Effector CD4-positive, alpha-beta T cell (primary cell): ENCODE measurements at places on chromosomes 11 and 22.

DNA sequence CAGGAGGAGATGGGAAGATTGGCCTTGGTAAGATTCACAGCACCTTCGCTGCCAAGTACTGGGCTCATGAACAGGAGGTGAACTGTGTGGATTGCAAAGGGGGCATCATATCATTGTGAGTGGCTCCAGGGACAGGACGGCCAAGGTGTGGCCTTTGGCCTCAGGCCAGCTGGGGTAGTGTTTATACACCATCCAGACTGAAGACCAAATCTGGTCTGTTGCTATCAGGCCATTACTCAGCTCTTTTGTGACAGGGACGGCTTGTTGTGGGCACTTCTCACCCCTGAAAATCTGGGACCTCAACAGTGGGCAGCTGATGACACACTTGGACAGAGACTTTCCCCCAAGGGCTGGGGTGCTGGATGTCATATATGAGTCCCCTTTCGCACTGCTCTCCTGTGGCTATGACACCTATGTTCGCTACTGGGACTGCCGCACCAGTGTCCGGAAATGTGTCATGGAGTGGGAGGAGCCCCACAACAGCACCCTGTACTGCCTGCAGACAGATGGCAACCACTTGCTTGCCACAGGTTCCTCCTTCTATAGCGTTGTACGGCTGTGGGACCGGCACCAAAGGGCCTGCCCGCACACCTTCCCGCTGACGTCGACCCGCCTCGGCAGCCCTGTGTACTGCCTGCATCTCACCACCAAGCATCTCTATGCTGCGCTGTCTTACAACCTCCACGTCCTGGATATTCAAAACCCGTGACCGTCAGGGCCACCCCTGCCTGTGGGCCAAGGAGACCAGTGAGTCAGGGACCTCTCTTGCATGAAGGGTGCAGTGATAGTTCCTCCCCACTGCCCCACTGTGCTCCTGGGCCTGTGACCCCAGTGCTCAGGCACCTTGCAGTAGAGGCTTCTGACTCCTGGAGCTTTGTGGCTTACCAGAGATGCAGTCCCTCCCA is 83.6 kb downstream of the BCR start:
- DNase-seq: peak; percentile 13

- DNase-seq: no peak
These were observed 30.5 kb downstream of the RRM1 start for GRCh38 chr11:4125141-4125540.

DNA sequence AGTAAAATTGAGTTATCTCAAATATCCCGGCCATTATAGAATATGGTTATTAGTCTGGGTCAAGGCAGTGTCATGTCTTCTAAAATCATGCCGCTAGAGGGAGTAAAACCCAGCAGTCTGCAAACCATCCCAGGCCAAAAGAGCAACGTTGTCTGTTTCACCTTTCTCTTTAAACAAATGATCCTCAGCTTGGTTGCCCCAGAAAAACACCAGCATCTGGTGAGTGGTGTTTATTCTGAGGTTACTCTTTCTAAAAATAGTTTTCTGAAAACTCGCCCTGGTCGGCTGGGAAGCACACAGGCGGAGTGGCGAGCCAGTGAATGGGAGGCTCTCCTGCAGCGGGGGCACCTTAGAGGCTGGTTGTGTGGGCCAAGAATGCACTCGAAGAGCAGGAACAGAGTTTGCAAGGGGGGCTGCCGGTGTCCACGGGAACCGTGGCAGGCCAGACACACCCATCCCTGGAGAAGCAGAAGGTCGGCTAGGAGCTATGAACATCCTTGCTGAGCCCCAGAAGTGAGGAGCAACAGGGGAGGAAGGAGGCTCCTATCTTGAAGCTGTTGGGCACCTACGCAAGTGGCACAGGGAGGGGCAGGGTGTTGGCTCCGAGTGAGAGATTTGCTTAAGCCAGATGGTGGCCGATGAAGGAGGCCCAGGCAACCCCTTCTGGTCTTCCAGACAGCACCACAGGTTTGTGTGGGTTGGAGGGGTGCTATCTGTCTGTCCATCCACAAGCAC is 297.1 kb downstream of the ETS1 start:
- peak; percentile 67 for DNase-seq

GRCh38 chr22:43910178-43910695 is 13.4 kb upstream of the PNPLA3 start:
- no peak for DNase-seq

- no peak for DNase-seq
These were observed 142.0 kb downstream of the BRD1 start for GRCh38 chr22:49685686-49686085.

- DNase-seq: no peak
These were observed 56.4 kb upstream of the CTTN start for GRCh38 chr11:70341881-70342429.

DNA sequence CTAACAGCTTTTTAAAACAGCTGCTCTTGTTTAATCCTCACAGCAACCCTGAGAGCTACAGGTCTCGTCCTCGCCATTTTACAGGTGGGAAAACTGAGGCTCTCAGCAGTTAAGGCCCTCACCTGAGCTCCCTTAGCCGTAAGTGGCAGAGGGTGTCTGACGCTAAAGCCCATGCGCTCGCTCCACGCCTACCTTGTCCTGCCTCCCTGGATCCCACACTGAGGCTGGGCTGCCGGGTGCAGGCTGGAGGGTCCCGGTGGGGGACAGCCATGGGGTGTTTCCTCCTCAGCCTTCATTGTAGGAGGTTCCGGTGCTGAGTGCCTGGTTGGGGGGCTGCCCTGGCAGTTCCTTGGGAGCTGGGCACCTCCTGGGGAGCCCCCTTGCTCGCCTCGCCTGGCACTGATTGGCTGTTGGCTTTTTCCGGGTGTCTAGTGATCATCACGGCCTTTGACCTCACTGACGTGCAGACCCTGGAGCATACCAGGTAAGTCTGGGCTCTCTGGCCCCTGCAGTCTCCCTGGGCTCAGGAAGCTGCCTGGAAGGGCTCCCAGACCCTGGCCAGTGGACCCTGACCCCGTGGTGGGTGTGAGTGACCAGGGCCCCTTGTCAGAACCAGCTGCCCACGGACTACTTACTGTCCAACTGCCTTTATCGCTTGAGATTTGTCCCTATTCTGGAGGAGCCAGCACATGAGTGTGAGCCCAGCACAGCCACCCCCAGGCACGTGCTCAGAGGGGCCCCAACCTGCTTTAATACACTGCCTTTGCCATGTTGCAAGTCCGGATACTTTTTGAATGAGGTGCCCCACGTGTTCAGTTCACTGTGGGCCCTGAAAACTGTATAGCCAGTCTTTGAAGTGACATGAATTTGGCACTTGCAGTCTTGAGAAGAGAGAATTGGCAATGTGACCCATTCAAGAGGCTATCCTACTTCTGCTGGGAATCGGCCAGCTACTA is 12.6 kb downstream of the RAB36 start:
- DNase-seq: no peak

DNA sequence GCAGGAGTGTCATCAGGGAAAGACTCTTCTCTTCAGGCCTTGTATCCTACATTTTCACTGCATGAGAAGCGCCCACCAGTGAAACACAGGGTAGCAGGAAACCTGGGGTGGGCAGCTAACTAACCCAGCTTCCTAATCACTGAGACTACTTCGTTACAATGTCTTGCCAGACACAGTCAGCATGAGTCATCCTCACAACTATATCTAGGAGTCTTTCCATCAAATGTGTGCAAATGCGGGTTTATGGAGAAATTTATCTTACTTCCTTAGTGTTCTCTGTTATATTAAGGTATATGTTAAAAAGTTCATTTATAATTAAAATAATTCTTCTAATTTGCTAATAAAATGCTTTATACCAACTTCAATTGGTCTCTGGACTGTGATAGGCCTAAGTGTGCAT is 79.9 kb upstream of the RAB1B start:
- DNase-seq: no peak

DNA sequence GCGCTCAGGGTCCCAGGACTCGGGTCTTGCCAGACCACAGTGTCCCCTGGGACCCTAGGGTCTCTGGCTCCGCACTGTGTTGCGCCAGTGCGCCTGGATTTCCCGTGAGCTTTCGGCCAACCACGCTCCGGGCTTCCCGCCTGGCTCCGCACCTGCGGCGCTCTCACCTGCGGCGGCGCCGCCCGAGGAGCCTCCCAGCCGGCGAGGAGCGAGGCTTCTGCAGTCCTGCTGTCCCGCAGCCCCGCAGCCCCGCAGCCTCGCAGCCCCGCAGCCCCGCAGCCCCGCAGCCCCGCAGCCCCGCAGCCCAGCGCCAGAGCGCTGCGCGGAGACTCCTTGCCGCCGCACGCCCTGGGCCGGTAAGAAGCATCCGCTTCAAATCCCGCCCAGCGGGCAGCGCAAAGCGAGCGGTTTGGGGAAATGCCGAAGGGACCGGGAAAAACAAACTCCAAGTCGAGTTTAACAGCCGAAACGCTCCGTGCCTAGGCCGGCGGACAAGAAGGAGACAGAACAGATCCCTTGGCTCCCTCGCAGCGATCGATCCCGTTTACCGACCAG is 939 bp downstream of the ALX4 start:
- no peak for DNase-seq

DNA sequence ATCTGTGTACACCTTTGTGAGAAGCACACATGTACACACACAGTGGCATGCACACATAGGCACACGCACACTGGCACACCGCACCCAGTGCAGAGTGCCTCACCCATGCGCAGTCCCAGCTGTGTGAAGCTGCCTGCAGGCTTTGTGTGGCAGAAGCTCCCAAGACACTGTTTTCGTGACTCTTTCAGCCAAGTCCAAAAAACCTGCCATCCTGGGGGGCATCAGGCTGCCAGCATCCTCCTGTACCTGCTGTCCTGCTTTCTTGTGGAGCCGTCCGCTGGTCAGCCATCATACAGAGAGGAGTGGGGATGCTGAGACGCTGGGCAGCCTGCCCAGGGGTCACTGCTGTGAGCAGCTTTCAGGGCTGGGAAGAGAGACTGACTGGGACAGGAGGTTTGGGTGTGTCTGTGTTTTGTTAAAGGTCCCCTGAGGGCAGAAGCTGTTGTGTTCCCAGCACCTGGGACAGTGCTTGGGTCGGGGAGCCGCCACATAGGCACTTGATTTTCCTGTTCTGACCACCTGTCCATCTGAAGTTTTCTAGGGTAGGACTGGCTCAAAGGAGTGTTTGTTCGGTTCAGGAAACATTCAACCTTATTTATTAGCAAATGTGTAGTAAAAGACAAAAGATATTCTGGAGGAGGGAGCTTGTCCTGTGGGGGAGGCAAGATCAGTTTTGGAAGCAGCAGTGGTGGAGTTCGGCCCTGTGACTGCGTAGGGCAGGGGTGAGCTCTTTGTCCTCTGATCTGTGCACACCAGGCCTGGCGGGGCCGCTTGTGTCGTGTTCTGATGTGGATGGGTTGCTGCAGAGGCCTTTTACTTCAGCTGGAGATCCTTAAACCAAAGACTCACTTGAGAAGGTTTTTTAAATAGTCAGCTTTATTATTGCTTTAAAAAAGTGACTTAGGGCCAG is 29.7 kb downstream of the AP2A2 start:
- no peak for DNase-seq

- no peak for DNase-seq
These were observed 11.7 kb downstream of the MRTFA start for GRCh38 chr22:40624770-40625169.

- no peak for DNase-seq
These were observed 1.2 kb downstream of the C2CD2L start for GRCh38 chr11:119108146-119108856.

GRCh38 chr11:11798586-11799438 is 43.0 kb upstream of the USP47 start:
- DNase-seq: peak; percentile 79

DNA sequence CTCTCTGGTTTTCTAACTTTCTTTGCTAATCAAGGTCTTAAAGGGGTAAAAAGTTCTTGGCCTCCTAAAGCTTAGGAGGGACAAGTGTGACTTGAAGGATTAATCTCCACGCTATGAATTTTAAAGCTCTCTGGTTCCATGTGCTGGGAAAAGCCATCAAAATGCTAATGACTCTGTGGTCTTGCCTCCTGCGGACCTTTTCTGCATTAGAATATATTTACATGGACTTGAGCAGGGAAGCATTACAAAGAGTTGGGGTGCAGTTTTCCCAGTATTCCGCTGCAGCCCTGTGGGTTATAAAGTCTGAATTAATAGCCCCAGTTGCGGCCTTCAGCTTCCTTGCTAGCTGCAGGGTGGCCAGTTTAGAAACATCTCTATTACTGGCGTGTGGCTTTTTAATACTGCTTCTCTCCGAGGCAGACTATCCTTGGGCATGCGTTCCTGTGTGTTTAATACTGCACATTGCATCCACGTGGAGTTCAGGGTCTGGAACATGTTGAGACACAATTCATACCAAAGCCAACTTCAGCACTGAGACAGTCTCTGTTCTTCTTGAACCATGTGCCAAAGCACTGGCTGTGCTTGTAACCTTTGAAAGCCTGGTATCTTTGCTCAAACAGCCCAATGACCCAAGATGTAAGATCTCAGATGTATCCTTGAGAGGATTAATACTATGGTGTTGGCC is 27.3 kb downstream of the TSPAN18 start:
- no peak for DNase-seq

- DNase-seq: peak; percentile 23
These were observed 8.2 kb downstream of the ARHGEF12 start for GRCh38 chr11:120344302-120345004.

- no peak for DNase-seq
These were observed 108.8 kb downstream of the NAV2 start for GRCh38 chr11:19821412-19821875.

DNA sequence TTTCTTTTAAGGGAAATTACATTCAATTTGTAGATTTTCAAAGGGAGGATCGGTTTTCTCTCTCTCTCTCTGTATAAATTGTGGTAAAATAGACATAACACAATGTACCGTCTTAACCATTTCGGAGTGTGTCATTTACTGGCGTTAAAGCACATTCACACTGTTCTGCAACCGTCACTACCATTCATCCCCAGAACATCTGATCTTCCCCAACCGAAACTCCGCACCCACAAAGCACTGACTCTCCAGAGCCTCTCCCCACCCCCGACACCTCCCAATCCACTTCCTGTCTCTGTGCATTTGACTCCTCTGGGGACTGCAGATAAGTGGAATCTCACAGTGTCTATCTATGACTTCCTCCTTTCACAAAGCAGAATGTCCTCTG is 15.9 kb upstream of the GRAMD4 start:
- DNase-seq: no peak

GRCh38 chr22:27129266-27129665 is 471.9 kb downstream of the MIAT start:
- no peak for DNase-seq

- DNase-seq: no peak
These were observed 934 bp upstream of the ATL3 start for GRCh38 chr11:63672156-63672463.

GRCh38 chr22:23816156-23816976 is 22.4 kb downstream of the DERL3 start:
- no peak for DNase-seq

GRCh38 chr22:43811777-43812148 is 342 bp downstream of the EFCAB6 start:
- DNase-seq: no peak

GRCh38 chr11:119298726-119299125 is 18.2 kb downstream of the MCAM start:
- no peak for DNase-seq

- DNase-seq: no peak
These were observed 82.4 kb downstream of the BLID start for GRCh38 chr11:122033631-122034030.
